ENCODE measurements at places on chromosomes 2 and 18.

DNA sequence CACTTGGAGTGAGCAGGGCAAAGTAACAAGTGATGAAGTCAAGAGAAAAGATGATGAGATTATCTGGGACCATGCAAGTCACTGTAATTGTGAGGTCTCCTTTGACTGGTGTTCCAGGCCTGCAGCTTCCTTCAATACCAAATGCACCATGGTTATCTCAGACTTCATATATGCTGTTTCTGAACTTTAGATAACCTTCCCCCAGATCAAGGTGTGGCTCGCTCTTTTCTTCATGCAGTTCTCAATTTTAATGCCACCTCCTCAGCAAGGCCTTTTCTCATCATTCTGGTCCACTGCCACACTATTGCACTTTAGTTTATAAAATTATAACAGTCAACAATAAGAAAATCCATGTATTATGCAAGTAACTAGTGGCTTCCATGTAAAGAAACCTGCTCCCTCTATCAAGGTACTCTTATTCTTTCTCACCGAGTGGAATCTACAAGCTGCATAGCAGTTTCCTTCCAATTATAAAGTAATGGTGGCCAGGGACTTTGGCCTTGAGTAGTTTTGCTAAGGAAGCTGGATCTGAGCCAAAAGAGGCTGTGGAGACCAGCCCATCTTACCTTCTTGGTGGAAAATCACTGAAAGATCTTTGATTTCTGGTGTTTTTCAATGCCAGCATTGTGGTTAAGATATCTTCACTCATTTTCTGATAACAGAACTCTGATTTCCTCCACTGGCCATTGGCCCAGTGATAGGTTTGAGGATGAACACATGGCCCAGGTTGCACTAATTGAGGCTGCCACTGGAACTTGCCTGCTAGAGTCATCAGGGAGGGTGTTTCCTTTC lies 113.6 kb downstream of the KCNE4 start:
- no peak for DNase-seq

- no peak for DNase-seq
Measured at GRCh38 chr18:12768625-12769024, 65.8 kb downstream of the PSMG2 start.

GRCh38 chr18:79963658-79964329 lies 649 bp upstream of the HSBP1L1 start:
- DNase-seq = no peak

- no peak for DNase-seq
Measured at GRCh38 chr2:129400826-129401225, 578.6 kb upstream of the RAB6C start.

GRCh38 chr2:219476652-219477151 lies 22.0 kb upstream of the GMPPA start:
- DNase-seq = no peak

DNA sequence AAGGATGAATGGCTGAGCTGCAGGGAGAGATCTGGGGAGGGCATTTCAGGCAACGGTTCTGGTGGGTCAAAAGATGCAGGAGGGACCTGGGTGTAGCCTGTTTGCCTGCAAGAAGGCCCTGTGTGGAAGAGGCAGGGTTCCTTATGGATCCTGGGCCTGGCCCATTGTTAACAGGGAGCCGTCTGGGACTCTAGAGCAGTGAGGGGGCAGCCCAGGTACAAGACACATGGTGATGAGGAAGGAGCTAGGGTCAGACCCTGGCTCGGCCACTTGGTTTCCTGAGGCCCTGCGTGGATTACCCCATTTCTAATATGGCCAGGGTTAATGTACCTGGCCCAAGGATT lies 124.9 kb downstream of the GLI2 start:
- no peak for DNase-seq

- DNase-seq = no peak
Measured at GRCh38 chr2:217228732-217229131, 368.9 kb upstream of the TNP1 start.

DNA sequence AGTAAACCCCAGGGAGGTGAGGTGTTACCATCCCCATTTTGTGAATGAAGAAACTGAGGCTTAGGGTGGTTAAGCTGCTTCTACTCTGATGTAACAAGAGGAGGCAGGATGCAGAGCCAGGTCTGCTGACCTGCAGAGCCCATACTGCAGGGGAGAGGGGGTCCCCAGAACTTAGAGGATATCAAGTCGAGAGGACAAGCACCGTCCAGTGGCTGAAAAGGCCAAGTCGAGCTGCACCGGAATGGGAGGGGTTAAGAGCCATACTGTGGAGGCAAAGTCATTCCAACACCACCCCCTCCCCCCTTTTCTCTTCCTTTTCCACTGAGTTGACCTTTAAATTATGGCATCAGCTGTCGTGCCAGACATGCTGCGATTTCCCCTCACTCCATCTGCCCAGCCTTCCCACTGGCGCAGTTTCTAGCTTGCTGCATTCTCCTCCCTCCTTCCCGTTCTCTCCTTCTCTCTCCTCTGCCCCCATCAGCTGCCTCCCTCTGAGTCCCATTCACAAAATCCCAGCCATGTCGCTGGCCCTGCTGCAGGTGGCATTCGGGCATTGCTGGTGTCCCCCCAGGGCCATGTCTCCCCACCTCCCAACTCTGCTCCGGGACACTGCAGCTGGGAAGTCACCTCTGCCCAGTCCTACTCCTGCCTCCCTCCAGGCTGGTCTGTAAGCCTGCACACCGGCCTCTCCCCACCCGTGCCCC lies 346.9 kb downstream of the DYSF start:
- DNase-seq = no peak

DNA sequence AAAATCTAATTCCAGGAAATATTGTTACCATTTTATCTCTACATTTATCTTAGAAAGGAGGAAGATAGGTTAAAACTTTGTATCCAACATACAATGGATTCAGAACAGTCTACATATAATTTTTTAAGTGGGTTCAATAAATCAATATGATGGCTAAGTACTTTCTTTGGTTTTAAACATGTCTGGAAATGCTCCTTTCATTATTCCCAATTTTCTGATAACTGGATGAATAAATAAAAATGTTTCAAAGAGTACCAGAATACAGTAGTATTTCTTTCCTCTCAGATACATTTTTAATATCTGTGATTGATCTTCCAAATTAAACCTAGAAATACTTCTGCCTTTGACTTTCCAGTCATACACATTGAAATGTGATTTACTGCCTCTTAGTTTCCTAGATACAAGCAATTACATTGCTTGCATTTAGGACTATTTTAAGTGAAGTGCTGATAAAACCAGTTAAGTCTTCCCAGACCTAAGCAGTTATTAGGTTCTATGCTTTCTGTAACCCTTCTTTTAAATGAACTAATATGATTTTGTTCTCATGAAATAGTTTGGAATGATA lies 283.5 kb downstream of the CCDC178 start:
- DNase-seq = no peak

- DNase-seq = peak; percentile 69
Measured at GRCh38 chr2:227374158-227374557, 4.9 kb downstream of the TM4SF20 start.

Data from stimulated activated CD4-positive, alpha-beta T cell treated with anti-CD3 and anti-CD28 coated beads, Interleukin-1b, Interleukin-23, amount 100 ng/mL, for 48 hours (primary cell).